ENCODE measurements at places on chromosomes 2 and 18.
A peak's percentile ranks its signal among the peaks of the same experiment; 100 is the strongest.

DNA sequence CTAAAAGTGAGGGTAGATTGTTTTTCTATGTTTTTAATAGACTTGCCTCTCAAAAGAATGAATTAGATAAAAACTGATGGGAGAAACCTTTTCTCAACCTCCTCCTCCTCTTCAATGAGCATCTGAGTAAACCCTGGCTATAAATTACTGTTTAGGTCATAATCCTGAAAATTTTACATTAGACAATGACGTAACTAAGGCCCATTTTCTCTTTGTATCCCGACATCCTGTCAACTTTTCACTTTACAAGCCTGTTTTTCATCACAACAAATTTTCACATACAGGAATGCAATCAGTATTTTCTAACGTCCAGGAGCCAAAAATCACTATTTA lies 1.3 kb downstream of the SPIRE1 start:
- DNase-seq = no peak

GRCh38 chr2:106115250-106115649 lies 78.9 kb downstream of the UXS1 start:
- DNase-seq = no peak

DNA sequence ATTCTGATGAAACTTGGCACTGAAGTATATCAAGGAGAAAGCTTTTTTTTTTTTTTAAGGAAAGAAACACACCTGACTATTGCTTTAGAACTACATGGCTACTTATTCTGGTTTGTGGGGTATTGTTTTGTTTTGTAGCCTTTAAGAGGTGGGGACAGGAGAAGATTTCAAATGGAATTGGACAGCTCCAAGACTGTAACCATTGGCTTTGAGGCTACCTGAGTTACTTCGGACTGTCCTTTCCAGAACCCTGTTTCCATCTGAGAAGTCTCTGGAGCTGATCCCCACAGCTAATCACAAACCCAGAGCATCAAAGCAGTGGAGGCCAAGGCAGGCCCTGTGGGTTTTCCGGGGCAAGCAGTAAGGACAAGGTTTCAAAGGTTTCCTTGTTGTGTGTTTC lies 4.7 kb downstream of the CDC42EP3 start:
- DNase-seq = no peak

DNA sequence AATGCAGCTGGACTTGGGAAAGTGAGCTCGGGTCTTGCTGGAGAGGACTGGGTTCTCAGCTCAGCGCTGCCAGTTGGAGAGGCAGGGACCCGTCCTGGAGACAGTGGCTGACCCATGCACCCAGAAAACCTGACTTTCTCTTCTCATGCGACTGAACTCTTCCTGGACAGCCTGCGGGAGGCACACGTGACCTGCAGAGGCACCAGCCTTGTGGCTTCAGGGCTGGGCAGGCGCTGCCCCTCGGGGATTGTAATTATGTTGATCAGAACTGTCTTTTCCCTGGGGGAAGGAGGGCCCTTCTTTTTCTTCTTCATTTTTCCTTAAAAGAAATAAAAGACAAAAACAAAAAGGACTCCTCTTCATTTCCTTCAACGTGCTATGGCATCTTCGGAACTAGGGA lies 198.1 kb downstream of the VAPA start:
- DNase-seq = no peak

- no peak for DNase-seq
These were observed 223.1 kb upstream of the ACVR2A start for GRCh38 chr2:147621656-147622197.

DNA sequence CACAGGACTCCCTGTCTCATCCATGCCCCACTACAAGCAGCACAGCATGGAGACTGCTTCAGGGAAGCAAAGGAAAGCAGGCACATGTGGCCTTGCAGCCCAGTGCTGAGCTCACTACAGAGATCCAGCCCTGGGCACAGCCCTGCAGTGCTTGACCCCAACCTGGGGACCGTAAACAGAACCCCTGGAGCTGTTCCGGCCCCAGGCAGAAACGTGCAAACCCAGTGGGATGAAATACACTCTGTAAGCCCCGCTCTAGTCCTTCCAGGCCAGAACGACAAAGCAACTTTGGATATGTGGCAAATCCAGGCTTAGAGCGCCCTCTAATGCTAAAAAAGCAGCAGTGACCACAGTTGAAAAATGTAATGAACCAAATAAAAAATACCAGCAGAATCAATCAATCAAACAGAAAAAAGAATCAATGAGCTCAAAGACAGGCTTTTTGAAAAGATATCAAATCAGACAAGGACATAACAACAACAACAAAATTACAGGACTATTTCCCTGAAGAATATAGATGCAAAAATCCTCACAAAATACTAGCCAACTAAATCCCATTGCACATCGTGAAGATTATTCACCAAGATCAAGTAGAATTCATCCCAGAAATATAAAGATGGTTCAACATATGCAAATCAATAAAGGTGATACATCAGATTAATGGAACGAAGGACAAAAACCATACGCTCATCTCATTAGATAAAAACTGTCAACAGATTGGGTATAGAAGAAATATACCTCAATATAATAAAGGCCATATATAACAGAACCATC lies 45.6 kb downstream of the ZNF519 start:
- peak; percentile 70 for DNase-seq

DNA sequence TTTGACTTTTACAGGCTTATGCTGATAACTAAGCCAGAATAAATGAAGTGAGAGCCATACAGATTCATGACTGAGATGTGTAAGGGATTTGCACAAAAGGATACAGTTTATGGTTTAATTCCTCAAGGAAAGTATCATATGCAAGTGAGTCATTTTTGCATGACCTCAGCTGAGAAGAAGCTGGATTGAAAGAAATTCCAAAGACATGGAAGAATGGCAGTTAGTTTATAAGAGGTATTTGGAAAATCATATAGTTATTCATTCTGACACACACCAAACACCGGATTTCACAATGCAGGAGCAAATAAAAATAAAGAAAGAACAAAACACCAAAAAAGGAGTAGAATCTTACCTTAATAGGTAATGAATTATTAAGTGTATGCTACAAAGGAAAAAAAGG lies 83.2 kb upstream of the RND3 start:
- DNase-seq = no peak

DNA sequence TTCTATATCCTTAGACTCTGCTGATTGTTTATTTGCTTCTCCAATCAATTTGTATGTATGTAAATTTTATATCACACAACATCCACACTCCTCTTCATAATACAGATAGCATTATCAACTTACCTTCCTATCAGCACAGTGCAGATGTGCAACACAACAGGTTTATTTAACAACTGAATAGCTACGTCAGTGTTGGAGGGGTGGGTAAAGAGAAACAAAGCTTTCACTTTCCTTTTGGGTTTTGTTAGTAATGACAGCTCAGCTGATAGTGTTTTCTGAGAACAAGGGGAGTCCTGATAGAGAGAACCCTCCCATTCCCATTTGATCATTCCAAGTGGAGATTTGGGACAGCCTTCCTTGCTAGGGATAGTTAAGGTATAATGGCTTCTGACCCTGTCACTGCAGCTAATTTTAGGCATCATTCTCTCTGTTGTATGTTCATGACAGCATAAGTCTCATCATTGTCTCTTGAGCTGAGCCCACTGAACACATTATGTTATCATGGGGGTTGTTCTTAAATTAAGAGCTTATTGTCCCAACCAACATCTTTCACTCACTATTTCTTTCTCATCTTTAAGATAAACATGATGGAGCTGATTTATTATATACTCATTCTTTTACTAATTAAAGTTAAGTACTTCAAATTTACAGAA lies 227.7 kb downstream of the GPD2 start:
- no peak for DNase-seq

DNA sequence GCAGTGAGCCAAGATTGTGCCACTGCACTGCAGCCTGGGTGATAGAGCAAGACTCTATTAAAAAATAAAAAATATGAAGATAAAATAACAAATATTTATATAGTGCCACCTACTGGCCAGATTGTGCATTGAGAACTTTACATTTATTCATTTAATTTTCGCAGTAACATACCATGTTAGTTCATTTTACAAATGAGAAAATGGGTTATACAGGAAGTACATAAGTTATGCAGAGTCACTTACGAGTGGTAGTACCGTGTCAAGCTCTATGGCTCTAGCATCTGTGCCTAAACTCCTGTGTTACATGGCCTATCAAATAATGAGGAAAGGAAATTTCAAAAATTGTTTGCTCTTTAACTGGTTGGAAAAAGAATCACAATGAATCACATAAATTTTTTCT lies 27.9 kb downstream of the RIF1 start:
- DNase-seq = peak; percentile 62

DNA sequence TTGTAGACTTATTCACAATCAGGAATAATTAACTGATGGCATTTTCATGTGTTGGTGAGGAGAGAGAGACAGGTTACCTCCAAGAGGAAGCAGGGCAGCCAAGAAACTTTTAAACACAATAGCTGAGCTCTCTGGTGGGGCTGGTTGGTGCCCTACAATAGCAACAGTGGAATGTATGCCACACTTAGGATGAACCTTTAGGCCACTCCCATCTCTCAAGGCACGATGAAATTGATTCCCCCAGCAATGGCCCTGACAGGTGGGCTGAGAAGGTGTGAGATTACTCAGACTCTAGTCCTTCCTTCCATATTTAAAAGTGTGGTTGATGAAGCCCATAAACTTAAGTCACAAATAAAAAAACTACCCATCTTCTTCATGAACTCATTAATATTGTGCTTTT lies 219.4 kb upstream of the CYRIA start:
- no peak for DNase-seq

- DNase-seq = no peak
These were observed 291.2 kb downstream of the TCF4 start for GRCh38 chr18:55296778-55297177.

DNA sequence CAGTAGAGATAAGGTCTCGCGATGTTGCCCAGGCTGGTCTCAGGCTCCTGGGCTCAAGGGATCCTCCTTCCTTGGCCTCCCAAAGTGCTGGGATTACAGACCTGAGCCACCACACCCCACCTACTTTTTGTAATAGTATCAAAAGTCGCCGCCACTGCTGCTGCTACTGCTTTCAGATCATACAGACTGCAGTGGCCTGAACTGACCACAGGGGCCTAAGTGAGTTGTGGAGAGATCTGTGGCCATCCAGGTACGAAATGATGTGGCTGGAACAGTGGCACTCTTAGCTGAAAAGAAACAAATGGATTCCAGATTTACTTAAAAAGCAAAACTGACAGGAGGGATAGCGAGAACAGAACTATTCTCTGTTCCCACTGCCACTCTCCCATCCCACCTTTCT lies 32.9 kb upstream of the POMC start:
- DNase-seq = peak; percentile 35

GRCh38 chr18:62690236-62690815 lies 25.0 kb upstream of the PHLPP1 start:
- DNase-seq = no peak

DNA sequence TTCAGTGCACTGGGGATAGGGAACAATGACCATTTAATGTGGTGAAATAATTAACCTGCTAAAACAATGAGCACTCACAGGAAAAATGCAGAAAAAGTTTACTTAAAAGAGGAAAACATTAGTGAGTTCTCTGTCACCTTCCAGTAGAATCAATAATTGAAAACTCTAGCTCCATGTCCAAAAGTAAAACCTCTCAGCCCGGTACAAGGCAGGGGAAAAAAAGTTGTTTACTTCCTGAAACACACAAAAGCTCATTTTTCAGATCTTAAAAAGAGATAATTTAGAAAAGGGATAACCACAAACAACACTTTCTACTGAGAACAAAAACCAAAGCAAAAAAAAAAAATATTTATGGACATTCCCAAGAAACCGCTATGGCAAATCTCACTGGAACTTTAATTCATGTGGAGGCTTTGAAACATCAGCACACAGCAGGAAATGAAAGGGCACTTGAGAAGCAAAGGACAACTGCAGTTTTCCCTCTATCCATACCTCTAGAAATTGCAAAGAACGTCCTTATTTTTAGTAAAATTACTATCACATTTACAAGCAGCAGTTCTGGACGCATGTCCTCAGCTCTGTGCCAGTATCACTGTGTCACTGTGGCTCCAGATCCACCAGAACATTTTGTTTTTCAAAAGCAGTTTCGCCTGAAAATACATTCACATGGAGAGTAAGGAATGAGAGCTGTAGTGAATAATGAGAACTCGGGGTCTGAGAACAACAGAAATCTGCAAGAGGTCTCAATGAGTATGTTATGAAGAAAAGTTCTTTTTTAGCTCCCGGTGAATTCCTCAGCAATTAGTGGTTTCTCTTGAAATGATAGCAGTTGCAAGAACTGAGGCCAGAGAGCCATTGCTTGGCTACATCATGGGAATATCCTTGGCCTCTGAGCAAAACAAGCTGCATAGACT lies 44.7 kb upstream of the DNAH7 start:
- DNase-seq = no peak

DNA sequence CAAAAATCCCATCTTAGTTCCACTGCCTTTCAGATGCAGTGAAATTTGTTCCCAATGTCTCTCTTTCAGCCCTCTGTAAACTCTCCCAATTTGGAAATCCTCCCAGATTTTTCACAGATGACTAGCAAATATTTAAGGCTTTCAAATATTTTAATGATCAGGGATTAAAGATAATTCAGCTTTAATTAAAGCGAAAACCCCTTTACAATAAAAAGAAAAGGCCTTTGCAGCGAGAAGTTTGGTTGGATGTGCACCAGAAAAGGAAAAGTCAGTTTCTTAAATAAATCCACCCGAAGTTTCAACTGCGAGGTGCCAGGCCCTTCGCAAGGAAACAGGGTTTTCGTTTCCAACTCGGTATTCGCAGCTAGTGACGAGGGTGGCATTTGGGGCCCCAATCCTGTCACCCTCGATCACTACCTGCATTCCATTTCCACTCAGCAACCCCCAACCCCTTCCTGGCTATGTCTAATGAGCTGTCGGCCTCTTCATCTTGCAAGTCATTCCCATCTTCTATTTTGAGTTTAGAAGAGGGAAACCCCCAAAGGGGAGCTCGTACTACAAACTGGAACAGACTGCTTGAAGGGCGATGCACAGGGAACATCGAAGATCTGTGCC lies 1.5 kb downstream of the RAX start:
- no peak for DNase-seq

GRCh38 chr2:134146161-134146560 lies 107.7 kb upstream of the MGAT5 start:
- no peak for DNase-seq

DNA sequence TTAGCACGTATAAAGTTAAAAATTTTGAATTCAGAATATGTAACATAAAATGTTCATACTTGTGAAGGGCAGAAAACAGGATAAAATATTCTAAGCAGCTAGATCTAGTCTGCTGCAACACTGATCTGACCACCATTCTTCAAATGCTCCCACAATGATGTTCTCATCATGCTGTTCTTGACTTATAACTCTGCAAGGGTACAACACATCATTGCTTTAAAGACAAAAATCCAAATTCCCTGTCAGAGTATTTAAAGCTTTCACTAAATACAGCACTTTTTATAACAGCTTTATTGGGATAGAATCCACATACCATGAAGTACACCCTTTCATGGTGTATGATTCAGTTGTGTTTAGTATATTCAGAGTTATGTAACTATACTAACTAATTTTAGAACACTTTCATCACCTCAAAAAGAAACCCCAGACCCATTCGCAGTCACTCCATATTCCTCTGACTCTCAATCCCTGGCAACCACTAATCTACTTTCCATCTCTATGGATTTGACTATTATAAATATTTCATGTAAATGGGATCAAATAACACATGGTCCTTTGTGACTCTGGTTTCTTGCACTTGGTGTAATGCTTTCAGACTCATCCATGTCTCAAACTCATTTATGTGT lies 56.4 kb downstream of the MAP4K3 start:
- no peak for DNase-seq

- no peak for DNase-seq
These were observed 60.3 kb upstream of the SP3 start for GRCh38 chr2:174025271-174026121.

- DNase-seq = no peak
These were observed 791.4 kb downstream of the TDRD15 start for GRCh38 chr2:21915201-21915600.

GRCh38 chr2:7691961-7692656 lies 774.9 kb downstream of the RNF144A start:
- no peak for DNase-seq

Measured in NAMALWA (cell line).